ENCODE measurements at places on chromosomes 1 and 21.

GRCh38 chr1:169122976-169123375 lies 16.5 kb downstream of the ATP1B1 start:
- DNase-seq = no peak

DNA sequence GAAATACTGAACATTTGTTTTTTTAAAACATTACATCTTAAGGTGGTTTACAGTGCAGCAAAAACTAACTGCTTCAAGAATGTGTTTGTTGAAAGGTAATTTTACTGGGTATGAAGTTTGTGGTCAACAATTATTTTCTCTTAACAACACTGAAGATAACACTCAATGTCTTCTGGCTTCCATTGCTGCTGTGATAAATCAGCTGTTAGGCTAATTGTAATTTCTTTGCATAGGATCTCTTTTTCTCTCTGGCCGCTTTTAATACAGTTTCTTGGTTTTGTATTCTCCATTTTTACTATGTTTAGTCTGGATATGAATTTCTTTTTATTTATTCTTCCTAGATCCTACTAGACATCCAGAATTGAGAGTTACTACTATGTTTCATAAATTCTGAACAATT lies 44.9 kb downstream of the DOCK7 start:
- DNase-seq = no peak

DNA sequence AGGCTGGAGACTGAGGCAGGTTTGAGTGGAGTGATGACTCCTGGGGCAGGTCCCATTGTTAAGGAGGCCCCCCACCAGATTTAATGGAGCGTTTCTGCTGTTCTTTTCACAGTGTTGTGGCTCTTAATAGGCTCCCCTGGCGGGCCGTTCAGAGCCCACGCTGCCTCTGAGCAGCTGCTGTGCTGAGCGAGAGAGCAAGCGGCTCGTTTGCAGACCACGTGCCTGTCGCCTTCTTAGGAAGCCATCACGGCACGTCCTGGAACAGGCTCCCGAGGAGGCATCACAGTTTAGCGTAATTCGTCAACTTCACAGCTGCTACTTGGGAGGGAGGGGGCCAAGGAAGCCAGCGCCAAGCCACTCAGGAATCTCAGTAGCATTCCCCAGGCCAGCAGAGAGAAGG lies 70.5 kb upstream of the CTTNBP2NL start:
- no peak for DNase-seq

GRCh38 chr1:164753521-164754077 lies 194.6 kb downstream of the PBX1 start:
- peak; percentile 49 for DNase-seq

GRCh38 chr1:226066415-226067078 lies 4.0 kb downstream of the H3-3A start:
- peak; percentile 28 for DNase-seq

GRCh38 chr1:228930479-228930957 lies 195.2 kb downstream of the RHOU start:
- no peak for DNase-seq

- no peak for DNase-seq
These were observed 344.5 kb downstream of the SMYD3 start for GRCh38 chr1:246162560-246162959.

DNA sequence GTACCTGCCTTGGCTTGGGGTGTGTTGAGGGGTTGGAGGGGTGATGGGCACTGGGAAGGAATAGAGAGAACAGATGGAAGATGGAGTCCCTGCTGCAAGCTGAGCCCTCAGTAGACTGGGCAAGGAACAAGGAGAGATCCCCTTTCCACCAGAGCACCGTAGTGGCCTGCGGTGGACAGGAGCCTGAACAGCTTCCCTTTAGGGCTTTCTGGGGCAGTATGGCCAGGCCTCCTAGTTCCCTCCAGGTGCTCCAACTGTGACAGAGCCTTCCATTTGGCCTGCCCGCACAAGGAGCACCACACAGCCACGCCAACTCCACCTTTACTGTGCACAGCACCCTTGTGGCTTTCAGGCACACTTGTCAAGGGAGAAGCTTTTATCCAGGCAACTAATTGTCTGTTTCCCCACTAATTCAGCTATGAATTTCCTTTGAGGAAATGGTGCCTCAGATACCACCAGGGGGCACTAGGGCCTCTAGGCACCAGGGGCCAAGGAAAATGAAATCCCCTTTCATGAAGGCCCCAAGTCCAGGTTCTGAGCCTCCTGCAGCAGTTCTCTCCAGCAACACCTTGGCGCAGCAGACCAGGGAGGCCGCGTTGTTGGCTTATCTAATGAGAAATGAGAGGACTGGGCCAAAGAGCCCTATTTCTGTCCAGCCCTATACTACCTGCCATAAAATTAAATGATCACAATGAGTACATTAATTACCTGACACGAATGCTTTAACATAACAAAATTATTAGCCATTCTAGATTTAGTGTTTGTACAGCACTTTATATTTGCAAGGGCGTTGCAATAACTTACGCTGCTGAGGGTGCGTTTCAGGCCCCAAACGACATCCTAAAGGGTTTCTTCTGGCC lies 23.1 kb upstream of the ERI3 start:
- peak; percentile 43 for DNase-seq

- no peak for DNase-seq
These were observed 2.2 kb downstream of the CERS2 start for GRCh38 chr1:150972417-150972940.

DNA sequence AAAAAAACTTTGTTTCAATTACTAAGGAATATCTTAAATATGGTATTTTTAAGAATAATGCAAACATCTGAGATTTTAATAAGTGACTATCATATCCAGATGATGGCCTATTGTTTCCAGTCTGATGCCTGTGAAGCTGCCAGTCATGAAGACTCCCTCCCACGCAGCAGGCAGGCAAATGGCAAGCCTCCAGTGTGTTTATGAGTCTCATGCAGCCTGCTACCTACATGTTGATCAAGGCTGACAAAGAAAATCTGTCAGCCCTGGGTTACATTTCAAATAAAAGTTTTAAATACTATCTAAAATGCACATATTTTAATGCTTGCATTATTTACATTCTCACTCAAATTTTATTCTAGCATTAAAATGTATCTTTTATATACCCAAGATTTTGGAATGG lies 137.6 kb upstream of the RNPC3 start:
- DNase-seq = no peak

DNA sequence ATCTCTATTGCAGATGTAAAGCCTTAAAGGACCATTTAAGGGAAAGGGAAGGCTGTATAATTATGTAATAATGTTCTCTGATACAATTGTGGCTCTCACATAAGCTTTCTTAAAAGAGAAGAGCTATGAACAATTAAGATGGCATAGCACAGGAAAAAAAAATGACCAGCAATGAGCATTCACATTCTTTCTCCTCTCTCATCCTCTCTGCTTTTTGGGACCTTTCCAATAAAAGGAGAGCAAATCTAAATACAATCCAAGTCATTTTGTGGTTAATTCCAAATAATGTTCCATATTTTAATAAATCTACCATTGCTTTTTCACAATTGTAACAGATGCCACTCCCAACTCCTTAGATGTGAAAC lies 23.5 kb downstream of the SMYD3 start:
- peak; percentile 44 for DNase-seq
